Right lobe of liver (tissue), 6 donors: ENCODE measurements at places on chromosomes 6 and 20. TPM values are rescaled to one million over a fixed set of nuclear protein-coding genes. Genes with fewer than 3 reads are reported as not detected.

The COL11A2 gene
- total RNA-seq = 0.68 TPM

The HTR1E gene
- total RNA-seq = not detected

The CLDN20 gene
- total RNA-seq = not detected

The NOX3 gene
- total RNA-seq = not detected

The C6orf141 gene
- 1.1 TPM for total RNA-seq

The LRRN4 gene
- not detected for total RNA-seq

The FKBP1C gene
- total RNA-seq = not detected

The XKR7 gene
- total RNA-seq = not detected

The BPIFB4 gene
- not detected for total RNA-seq

The RHAG gene
- 0.18 TPM for total RNA-seq

The HSPA1A gene
- 73.2 TPM for total RNA-seq

The SLPI gene
- 118 TPM for total RNA-seq

The IBTK gene
- 27.8 TPM for total RNA-seq

The SLC26A8 gene
- 0.06 TPM for total RNA-seq

The HTR1B gene
- total RNA-seq = not detected

The RAMACL gene
- total RNA-seq = 1.4 TPM

The POM121L2 gene
- not detected for total RNA-seq

The FAM184A gene
- total RNA-seq = 2.5 TPM

The TRIM27 gene
- total RNA-seq = 54.8 TPM

The KIAA1755 gene
- total RNA-seq = 1.6 TPM

The ANKRD66 gene
- not detected for total RNA-seq

The CLPSL2 gene
- not detected for total RNA-seq

The NFATC2 gene
- total RNA-seq = 6.4 TPM

The EPPIN gene
- not detected for total RNA-seq

The AVP gene
- 0.93 TPM for total RNA-seq

The SLC22A16 gene
- 0.11 TPM for total RNA-seq

The HLA-DMB gene
- 8.5 TPM for total RNA-seq

The BACH2 gene
- total RNA-seq = 12.6 TPM

The TJAP1 gene
- total RNA-seq = 16.0 TPM

The CCHCR1 gene
- total RNA-seq = 9.1 TPM

The PHACTR3 gene
- total RNA-seq = 0.12 TPM

The TULP4 gene
- total RNA-seq = 35.0 TPM

The MICB gene
- 1.2 TPM for total RNA-seq

The IPCEF1 gene
- 3.0 TPM for total RNA-seq

The PTGIS gene
- total RNA-seq = 30.5 TPM

The RIPOR3 gene
- total RNA-seq = 4.8 TPM

The PLCB4 gene
- 0.18 TPM for total RNA-seq

The VGLL2 gene
- not detected for total RNA-seq

The PRND gene
- total RNA-seq = not detected

The CNKSR3 gene
- 21.7 TPM for total RNA-seq

The SPTLC3 gene
- 25.6 TPM for total RNA-seq

The OR2H2 gene
- not detected for total RNA-seq

The MEP1A gene
- total RNA-seq = 0.18 TPM

The RNF39 gene
- total RNA-seq = not detected

The CFAP206 gene
- 0.20 TPM for total RNA-seq

The RAD21L1 gene
- total RNA-seq = not detected

The PBX2 gene
- total RNA-seq = 15.5 TPM

The JPH2 gene
- total RNA-seq = 0.18 TPM

The COL9A3 gene
- total RNA-seq = 1.5 TPM

The SLC22A7 gene
- total RNA-seq = 145 TPM
